ENCODE measurements at places on chromosomes 4 and X.

DNA sequence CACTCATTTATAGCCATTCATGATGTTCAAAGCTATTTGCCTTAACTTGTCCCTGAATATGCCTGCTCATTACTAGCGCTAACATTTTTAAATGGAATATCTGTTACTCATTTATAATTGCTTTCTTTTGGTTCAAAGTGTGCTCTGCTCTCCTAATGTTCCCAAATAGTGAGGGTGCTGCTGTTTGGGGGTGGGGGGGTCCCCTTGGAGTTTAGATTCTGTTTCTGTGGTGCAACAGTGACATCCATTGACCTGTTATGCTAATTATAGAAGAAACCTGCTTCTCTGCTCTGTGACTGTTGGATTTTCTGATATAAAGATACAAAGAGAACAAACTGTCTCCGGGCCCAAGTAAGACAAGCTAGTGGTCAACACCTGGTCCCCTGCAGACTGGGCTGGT, 222.4 kb downstream of the SHROOM3 start:
- DNase-seq: no peak

GRCh38 chrX:132676561-132677186, 187.8 kb upstream of the MBNL3 start:
- peak; percentile 7 for DNase-seq

GRCh38 chr4:139808808-139809756, 143.5 kb downstream of the MGST2 start:
- DNase-seq: peak; percentile 55

GRCh38 chr4:133287396-133287795, 138.3 kb downstream of the PCDH10 start:
- DNase-seq: no peak

DNA sequence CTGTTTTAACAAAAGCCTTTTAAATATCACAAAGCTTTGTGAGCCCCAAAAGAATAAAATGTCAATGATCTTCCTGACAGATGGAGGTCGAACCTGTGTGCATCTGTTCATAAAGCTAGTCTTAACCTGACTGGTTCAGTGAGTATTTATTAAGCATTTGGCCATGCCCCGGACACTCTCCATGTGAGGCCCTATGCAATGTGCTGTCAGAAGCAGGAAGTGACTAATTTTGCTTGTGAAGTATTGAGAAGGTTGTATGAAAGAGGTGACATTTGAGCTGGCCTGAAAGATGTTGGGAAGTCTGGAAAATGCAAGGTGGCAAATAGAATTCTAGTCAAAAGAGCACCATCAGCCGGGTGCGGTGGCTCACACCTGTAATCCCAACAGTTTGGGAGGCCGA, 171.4 kb downstream of the MSL3 start:
- no peak for DNase-seq

DNA sequence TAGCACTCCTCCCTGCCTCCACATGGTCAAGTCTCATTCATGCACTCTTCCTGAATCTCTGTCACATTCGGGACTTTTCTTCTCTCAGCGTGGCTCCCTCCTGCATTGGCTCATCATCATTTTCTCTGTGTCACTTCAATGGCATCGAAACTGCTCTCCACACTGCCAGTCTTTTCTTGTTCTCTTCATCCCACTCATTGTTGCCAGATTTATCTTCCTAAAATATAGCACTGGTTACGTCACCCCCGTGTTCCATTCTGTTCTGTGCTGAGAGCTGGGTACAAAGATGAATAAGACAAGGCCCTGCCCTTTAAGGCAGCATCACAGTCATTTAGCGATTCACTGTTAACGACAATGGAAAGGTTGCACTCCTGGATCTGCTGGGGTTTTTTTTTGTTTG, 174.4 kb upstream of the TBC1D9 start:
- DNase-seq: no peak

DNA sequence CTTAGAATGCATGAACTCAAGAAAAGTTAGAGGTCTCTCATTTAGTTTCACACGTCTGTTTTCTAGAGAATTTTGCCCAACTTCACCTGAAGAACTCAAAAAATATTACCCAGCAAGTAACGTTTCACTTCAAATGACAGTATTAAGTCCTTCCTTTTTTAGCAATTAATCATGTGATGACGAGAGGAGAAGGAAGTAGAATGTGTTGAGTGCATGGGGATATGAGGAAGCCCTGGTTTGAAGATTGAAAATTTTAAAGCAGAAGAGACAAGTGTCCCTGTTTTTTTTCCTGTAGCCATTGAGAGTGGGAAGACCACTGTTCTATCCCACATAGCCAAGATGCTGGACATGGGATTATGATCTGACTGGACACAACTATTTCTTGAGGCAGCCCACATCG, 406.3 kb upstream of the CPEB2 start:
- DNase-seq: no peak

DNA sequence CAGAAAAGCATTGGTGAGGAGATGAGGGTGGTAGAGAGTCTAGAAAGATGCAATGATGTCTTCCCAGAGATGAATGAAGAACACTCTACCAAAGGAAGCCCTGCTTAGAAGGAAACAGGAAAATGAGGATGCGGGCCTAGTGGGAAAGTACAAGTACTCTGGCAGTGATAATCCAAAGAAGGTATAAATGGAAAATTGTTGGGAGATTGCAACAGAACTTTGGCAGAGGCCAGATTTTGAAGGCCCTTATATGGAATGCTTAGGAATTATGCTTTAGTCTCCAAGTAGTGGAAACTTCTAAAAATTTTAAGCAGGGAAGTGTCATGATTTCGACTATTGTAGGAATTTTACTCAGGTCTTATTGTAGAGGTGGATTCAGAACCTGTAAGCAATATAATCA, 11.0 kb downstream of the ARSJ start:
- DNase-seq: no peak

DNA sequence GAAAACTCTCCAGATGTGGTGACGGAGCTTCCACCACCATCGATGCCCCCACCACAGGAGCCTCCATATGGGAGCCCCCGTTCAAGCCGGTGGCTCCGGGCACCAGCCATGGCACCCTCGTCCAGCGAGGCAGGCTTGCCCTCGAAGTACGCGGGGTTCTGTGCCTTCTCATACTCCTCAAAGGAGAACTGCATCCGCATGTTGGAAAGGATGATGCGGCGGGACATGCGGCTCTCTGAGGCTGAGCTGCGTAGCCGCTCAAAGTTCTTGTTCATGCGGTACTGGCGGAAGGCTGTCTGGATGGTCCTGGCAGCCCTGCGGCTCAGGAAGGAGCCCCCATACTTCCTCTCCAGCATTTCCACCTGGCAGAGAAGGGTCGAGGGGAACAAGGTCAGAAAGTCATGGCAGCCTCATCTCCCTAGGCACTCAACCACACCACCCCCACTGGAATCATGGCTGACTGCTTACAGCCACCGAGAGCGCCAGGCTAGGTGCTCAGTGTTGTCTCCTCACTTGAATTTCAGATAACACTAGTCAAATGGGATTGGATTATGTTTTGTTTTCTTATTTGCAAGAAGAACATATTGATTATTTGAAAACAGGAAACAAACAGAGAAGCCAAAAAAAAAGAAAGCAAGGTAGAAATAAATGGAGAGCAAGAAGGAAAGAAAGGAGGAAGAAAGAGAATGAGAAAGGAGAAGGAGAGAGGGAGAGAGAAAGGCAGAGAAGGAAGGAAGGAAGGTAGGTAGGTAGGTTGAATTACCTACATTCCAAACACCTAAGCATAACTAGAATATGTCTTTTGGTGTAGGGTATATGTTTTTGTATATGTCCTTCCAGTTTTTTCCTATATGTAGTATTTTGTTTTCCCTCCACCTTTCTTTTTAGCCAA, 26.6 kb downstream of the IQSEC2 start:
- no peak for DNase-seq

All from astrocyte of the hippocampus (primary cell).